ENCODE measurements at places on chromosomes 4 and X. TPM values are rescaled to one million over a fixed set of nuclear protein-coding genes. Genes with fewer than 3 reads are reported as not detected.
A peak's percentile ranks its signal among the peaks of the same experiment; 100 is the strongest.

DNA sequence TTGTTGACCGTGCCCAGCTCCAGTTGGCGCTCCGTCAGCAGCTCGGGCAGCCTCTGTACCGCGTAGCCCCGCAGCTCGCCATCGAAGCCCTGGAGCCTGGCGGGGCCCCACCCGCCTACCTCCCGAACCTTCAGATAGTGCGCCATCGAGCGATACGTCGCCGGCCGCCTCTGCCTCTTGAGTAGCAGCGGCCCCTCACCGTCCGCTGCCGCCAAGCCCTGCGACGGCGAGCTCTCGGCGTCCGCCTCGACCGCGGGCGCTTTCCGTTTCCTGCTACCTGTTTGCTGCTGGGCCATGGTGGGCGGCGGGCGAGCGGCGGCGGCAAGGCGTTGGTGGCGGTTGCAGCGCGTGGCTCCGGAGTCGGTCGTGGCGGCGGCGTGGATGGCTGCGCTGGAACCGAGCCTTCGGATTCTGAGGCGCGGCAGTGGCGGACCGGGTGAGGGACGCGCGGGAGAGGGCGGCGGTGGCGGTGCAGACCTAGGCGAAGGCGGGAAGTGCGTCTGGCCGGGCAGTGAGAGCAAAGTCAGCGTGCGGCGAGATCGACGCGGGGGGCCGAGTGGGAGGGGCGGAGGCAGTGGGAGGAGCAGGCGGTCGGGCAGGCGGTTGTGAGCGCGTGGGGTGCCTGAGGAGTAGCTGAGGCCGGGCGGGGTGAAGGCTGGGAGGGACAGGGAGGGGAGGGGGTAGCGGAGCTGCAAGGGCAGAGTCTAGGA, at the start of gene DCAF12L1:
Gene DCAF12L1 (minus strand): TSS at position 502 of the 710 bp plus-strand sequence. CDS start 206 bp downstream, at position 296.
- no peak for DNase-seq

GRCh38 chrX:117645639-117646038, 471.0 kb downstream of the KLHL13 start:
- DNase-seq: no peak

- no peak for DNase-seq
Measured at GRCh38 chr4:99749445-99750391, 66.9 kb upstream of the DAPP1 start.

DNA sequence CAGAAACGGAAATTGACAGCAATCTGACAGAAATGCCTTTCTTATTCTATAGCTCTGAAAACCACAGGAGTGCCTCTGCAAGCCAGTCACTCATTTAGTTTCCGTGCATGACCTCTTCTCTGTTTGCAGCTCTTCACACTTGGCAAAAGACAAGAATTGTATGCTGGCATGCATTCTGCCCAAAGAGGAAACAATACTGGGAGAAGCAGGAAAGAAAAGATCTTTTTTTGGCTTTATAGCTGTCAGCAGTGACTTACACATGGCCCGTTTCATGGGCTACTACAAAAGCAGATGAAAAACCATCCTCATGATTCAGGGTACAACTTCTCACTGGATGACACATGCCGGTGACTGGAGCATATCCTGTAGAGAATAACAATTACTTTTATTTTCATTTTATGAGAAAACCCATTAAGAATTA, 249.4 kb downstream of the ADAMTS3 start:
- DNase-seq: no peak

- DNase-seq: no peak
Measured at GRCh38 chr4:140260227-140260626, 106.2 kb upstream of the MAML3 start.

ZIC3 gene
- total RNA-seq: not detected

DUSP9 gene
- not detected for total RNA-seq

ZNF157 gene
- total RNA-seq: not detected

DNA sequence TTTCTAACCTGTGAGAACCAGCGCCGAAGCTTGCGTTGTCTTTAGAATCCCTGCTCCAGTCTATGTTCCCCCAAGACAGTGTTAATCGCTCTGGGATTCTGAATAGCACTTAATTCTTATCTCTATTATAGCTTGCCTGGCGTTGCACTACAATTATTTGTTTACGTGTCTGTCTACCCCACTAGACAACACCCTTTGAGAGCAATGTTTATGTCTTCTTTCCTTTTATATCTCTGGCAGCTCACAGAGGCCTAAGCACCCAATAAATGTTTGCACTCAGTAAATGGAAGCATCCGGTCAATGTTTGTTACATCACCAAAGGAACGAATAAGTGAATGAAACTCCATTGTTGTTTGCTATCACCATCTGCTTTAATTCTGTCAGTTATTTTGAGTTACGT, 4.8 kb upstream of the NHS start:
- no peak for DNase-seq

GRCh38 chrX:110395877-110396276, 37.2 kb downstream of the RTL9 start:
- DNase-seq: no peak

EDA gene
- 11.1 TPM for total RNA-seq

GRCh38 chr4:36004204-36004851, 240.0 kb downstream of the ARAP2 start:
- no peak for DNase-seq

GUCY1A1 gene
- 82.5 TPM for total RNA-seq

- DNase-seq: no peak
Measured at GRCh38 chrX:30215357-30215843, at the start of gene MAGEB2. MAGEB2 (plus strand) TSS chrX:30215563; CDS start chrX:30218581, 3,018 bp downstream.

GRCh38 chr4:107153228-107153627, 117.1 kb upstream of the DKK2 start:
- no peak for DNase-seq

- DNase-seq: no peak
Measured at GRCh38 chrX:69523314-69523713, 19.2 kb downstream of the NALF2 start.

PDGFC gene
- 14.9 TPM for total RNA-seq

DNA sequence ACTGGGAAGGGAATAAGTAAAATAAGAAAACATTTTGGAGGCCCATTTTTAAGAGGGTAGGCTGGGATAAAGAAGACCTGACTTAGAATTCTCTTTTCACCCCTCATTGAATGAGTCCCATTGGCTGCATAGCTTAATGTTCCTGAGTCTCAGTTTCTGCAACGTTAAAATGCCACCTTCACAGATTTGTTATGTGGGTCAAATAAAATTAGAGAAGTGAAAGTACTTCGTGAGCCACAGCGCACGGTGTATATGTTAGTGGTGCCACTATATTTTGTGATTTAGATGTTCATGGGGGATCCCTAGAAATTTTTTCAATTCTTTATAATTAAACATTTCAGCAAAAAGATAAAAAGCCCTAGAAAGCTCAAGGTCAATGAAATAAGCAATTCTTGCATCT, 109.2 kb upstream of the HS3ST1 start:
- DNase-seq: no peak

OTC gene
- total RNA-seq: not detected

GRCh38 chr4:40956721-40957255, 207.0 kb downstream of the NSUN7 start:
- DNase-seq: no peak

DNA sequence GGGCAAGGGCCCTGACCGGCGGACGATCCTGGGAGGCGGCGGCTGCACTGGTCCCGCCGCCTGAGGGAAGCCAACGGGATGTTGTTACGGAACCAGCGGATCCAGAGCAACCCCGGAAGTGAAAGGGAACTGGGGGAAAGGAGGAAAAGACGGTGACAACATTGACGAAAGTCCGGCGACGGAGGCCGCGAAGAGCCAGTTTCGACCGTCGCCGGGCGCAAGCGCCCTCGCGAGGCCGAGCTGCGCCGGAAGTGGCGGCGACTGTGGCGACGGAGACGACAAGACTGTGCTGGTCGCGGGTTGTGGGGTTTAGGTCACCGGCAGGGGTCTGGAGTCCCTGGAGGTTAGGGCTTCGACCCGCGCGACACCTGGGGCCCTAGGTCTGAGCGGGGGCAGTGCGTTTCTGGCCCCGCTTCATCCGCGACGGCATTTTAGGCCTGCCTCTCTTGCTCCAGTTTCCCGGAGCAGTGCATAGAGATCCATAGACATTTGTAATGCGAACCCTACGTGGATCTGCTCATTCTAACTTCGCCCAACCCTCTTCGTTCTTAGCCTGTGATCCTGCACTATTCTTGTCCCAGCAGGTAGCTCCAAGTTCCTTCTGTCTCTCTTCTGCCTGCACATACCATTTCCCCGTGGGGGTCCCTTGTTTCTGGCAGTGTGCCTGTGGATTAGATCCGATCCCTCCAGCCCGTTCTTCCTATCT, at the start of gene BOD1L1:
Gene BOD1L1 (minus strand): TSS at position 120 of the 706 bp plus-strand sequence. CDS start 138 bp downstream, outside the sequence.
- peak; percentile 93 for DNase-seq

DNA sequence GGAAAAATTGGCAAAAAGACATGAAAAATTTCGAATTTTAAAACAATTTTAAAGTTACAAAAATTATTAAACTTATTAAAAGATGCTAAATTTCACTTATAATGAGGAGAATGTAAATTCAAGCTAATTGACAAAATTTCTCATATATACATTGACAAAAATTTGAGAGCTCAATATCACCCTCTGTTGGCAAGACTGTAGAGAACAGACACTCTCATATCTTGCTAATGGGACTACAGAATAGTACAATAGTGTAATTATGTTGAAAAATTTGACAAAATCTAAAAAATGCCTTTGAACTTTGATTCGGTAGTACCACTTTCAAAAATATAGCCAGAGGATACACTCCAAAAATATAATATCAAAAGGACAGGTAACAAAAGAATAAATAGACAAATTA, 29.8 kb downstream of the DCAF8L2 start:
- DNase-seq: no peak

- no peak for DNase-seq
Measured at GRCh38 chr4:38150766-38151165, 190.6 kb downstream of the PTTG2 start.

- no peak for DNase-seq
Measured at GRCh38 chrX:58025979-58026378, 115.7 kb upstream of the ZXDA start.

- peak; percentile 86 for DNase-seq
Measured at GRCh38 chrX:154396973-154397887, 947 bp upstream of the RPL10 start.

- DNase-seq: no peak
Measured at GRCh38 chr4:4524364-4524763, 17.5 kb downstream of the STX18 start.

- no peak for DNase-seq
Measured at GRCh38 chr4:58644549-58644948, 1534.4 kb upstream of the IGFBP7 start.

GPR173 gene
- 0.67 TPM for total RNA-seq

GPRASP1 gene
- total RNA-seq: 3.8 TPM

DNA sequence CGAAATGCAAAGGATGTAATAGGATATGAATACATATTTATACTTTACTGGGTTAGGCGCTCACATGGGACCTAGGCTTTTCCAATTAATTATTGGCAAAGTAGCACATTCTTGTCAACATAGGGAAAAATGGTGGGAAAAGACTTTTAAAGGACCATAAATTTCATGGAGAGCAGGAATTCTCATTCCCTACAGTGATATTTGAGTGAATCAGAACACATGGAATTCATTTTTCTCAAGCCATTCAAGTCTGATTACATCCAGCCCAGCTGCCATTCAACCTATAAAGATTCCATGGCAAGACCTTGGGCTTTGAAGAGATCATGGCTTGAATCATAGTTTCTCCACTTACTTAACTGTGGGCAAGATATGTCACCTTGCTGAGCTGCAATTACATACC, 150.4 kb downstream of the SOWAHB start:
- DNase-seq: no peak

SLC6A14 gene
- not detected for total RNA-seq
